ENCODE measurements at places on chromosomes 5 and 9.

DNA sequence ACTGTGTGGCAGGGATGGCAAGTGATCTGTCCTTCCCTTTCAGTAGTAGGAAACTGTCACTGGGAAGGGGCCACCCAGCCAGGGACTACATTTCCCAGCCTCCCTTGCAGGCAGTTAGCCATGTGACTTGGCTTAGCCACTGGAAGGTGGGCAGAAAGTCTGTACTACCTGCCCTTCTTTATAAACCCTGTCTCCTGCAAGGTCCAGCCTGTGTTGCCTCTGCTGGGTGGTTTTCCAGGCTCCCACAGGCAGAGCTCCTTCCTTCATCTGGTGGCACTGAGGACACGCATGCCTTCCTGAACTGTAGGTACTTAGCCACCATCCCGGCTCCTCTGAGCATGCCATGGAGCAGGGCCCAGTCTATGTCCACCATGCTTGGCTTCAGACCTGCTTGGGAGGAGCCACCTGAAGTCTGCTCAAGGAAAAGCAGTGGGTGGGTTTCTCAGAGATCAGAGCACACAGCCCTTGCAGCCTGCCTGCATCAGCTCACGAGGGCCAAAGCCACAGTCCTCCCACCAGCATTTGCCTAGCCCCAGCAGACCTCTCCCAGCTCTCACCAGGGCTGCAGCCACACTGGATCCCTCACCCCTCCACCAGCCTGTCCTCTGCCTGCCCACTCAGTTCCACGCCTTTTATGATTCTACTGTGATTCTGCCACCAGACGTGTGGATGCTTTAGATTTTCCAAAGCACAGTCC lies 16.7 kb upstream of the SLC25A51 start:
- DNase-seq, result no peak

DNA sequence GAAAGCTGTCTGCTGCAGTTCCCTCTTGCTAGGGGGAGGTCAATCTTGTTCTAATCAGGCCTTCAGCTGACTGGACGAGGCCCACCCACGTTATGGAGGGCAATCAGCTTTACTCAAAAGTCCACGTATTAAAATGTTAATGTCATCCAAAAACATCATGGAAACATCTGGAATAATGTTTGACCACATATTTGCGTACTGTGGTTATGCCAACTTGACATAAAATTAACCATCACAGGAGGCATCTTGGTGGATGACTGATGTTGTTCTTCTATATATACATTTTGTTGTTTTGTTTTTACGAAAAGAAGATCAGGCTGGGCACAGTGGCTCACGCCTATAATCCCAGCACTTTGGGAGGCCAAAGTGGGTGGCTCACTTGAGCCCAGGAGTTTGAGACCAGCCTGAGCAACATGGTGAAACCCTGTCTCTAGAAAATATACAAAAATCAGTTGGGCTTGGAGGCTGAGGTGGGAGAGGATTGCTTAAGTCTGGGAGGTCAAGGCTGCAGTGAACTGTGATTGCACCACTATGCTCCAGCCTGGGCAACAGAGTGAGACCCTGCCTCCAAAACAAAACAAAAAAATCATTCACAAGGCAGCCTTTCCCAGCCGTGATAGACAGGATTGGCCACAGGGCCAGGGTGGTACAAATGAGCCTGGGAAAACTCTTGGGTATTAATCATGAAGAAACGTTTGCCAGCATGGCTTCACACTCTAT lies 33.8 kb upstream of the PRXL2C start:
- DNase-seq, result no peak

GRCh38 chr5:167822241-167822640 lies 469.2 kb upstream of the WWC1 start:
- no peak for DNase-seq

- DNase-seq, result no peak
Measured at GRCh38 chr9:124766815-124767554, 4.1 kb downstream of the NR6A1 start.

DNA sequence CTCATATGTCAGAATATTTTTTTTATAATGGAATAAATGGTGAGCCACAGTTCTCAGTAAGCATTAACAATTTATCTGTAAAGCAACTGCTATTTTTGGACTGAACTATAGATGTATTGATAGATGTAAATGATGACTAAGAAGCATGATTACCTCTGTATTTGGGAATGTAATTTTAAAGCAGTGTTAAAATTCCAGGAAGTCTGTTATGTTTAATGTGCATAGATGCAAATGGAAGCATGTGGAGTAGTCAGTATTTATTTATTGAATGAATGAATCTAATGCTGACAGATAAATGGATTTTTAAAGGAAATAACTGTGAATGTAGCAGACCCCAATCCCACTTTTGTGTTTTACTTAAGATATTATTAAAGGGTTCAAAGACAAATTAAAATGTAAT lies 95.0 kb downstream of the ATG10 start:
- DNase-seq, result no peak

DNA sequence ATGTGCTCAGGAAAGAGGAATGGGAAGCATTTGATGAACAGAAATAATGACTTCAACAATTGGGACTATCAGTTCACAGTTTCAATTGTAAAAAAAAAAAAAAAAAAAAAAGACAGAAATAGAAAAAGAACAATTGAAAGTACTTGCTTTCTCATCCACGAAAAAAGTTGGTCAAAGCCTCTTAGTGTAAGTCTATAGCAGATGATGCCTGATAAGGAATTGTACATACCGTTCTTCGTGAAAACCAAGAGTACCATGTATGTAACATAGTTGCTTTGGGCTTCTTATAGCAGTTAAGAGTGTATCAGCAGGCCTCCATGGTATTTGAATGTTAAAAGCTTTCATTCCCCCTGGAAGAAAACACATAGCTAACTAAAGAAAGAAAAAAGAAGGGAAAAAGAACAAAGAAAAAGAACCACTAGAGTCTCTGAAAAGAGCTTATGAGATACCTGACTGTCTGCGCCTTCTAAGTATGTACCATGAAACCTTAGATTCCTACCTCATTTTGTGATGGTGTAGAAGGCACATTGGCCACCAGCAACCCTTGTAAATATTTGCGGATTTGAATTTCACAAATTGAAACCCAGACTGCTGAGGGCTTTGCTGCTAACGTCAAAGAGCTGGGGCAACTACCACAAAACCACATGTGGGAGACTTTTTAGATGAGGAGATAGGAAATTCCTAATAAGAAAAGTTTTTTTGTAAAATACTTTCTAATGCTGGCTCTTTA lies 75.2 kb downstream of the TMC1 start:
- DNase-seq, result no peak

GRCh38 chr9:35552837-35553236 lies 52.2 kb upstream of the TESK1 start:
- no peak for DNase-seq

- DNase-seq, result no peak
Measured at GRCh38 chr5:25412116-25412661, 767.4 kb upstream of the CDH10 start.

GRCh38 chr9:91116211-91116610 lies 245.5 kb downstream of the AUH start:
- no peak for DNase-seq

DNA sequence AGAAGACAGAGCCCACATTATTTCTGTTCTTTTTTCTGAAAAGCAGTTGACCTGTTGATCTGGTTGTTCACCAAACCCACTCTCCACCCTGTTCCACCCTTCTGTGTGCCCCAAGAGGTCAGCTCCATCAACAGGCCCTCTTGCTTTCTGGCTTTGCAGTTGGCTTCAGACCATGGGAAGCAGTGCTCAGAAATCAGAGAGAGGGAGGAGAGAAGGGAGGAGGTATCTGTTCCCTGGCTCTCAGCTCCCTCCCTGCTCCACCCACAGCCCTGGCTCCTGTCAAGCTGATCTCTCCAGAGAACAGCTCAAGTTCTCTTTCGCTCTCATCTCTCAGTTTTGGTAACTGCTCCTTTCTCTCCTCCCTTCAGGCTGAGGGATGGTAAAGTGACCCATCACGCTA lies 144.2 kb upstream of the RAI14 start:
- DNase-seq, result no peak

GRCh38 chr5:59579824-59580167 lies 313.7 kb downstream of the PDE4D start:
- DNase-seq, result no peak

DNA sequence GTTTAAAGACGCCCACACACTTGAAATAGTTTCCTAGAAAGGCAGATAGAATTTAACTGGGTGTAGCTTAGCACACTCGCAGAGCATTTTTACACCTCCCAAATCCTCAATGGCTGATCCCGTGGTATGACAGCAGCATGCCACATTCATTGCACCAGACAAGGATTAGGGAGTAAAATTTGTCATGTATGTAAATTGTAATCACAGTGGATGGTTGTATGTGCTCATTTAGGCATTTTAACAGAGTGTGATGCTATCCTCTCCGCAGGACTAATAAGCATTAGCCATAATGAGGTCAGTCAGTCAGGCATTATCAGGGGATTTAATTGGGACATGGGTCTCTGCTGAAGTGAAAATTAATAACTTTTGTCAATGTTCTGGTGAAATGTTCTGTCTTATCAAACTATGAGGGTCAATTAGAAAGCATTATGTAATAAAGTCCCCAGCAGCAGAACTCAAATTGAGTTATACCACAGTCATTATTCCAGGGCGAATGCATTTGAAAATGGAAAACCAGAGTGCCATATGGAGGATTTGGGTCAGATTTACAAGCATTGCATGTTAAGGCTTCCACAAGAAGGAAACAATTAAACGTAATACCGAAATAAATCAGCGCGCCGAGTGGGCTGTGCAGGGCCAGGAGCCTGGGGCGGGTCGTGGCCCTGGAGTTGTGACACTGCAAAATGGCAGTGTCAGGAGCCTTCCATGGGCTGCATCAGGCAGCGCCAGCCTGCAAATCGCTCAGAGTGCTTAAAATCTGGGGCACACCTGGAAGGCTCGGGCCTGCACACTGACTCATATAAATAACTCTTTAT lies 602.2 kb downstream of the BNC2 start:
- no peak for DNase-seq

DNA sequence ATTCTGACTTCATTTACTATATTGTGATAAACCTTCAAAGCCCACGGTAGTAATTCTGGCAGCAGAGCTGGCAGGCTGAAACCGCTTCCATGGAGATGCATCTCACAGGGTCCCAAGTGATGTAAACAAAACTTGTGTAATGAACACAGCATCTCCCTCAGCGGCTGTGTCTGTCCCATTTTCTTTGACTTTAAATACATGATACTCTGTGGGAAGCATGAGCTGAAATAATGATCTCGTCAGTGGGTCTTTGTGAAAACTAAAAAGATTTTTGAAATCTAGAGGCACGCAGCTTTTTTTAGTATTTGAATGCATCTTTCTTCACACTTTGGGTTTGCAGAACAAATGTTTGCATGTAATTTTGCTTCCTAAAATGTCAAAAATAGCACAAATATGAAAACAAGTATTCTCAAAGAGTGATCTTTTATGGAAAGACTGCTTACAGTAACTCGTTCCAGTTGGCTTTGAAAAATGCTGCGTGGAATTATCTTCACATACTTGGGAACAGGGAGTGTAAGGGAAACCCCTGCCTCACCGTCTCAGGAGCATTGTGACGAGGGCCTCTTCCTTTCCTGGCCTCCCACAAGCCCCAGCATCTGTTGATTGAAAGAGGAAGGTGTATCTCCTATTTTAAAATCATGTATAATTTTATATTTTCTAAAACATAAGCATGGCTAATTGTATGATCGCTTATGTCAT lies 18.1 kb upstream of the LPCAT1 start:
- no peak for DNase-seq

DNA sequence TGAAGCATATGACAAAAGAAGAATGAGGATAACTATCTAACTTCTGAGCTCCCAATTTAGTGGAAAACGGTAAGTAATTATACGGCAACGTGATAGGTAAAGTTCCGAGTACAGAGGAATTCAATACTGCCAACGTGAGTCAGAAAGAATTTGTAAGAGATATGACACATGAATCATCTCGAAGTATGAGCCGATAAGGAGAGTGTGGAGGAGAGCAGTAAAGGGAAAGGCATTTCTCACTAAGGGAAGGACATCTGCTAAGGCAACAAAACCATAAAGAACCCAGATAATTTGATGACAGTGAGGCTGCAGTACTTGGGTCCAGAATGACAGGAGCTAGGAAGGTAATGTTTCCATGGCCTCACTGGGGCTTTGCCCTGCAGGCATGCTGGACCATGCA lies 11.0 kb downstream of the MPDZ start:
- no peak for DNase-seq

DNA sequence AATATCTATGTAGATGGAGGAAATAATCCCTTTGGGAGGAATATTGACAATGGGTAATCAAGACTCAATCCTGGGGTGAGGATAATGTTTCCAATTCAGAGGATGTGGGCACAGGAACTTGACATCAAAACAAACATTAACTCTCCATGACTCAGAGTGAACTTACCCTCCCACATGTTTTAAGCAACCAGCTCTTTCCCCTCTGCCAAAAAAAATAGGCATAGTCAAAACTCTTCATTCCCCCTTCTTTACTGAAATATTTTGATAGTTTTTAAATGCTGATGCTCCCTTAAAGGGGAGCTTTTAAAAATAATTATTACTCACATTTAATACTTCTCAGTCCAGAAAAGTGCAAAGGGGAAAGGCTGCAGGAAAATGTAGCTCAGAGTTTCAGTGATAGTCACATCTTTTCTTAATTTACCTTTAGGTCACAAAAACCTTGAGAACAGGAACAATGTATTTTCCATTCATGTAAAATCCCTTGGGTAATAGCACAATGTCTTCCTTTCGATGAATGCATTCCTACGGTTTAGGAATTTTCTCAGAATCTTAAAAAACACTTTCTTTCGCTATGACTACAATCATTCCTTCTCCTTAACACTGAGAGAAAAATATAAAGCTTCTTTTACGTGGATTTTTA lies 298.4 kb upstream of the GRAMD2B start:
- DNase-seq, result no peak

- DNase-seq, result no peak
Measured at GRCh38 chr9:110984890-110985437, 53.3 kb downstream of the LPAR1 start.

- no peak for DNase-seq
Measured at GRCh38 chr5:151676314-151676712, 10.4 kb downstream of the SPARC start.

DNA sequence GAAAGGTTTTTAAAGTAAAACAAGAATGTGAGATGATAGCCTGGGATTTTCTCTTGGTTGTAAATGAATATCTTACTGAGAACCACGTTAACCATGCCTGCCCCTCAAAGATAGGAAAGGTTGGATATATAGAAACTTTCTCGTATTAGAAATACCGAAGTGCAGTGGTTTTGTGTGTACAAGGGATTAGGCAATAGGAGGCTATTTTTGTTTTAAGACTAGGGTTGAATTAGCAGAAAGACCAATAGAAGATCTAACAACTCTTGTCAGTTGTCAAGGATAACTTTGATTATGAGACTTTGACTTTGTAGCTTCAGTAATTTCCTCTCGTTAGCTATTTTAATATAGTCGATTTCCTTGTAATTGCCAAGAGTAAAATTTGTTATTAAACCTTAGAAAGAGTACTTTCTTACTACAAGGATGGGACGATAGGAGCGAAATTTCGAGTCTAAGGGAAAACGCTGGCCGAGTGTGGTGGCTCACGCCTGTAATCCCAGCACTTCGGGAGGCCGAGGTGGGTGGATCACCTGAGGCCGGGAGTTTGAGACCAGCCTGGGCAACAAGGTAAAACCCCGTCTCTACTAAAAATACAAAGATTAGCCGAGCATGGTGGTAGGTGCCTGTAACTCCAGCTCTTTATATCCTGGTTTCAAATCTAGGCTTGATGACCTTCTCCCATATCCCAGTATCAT lies 838 bp downstream of the POLK start:
- DNase-seq, result no peak

GRCh38 chr9:107147134-107147533 lies 135.9 kb upstream of the RAD23B start:
- no peak for DNase-seq

- DNase-seq, result no peak
Measured at GRCh38 chr5:17234374-17234773, 16.9 kb downstream of the BASP1 start.

- DNase-seq, result no peak
Measured at GRCh38 chr9:100601216-100601615, 23.3 kb downstream of the CAVIN4 start.

Data from esophagus squamous epithelium (tissue), 5 donors.